ENCODE measurements at places on chromosomes 1 and 21.

GRCh38 chr1:153040950-153041631 is at the start of gene SPRR2D:
SPRR2D (minus strand) TSS chr1:153041120; CDS start chr1:153040346, 774 bp downstream.
- DNase-seq, result no peak

DNA sequence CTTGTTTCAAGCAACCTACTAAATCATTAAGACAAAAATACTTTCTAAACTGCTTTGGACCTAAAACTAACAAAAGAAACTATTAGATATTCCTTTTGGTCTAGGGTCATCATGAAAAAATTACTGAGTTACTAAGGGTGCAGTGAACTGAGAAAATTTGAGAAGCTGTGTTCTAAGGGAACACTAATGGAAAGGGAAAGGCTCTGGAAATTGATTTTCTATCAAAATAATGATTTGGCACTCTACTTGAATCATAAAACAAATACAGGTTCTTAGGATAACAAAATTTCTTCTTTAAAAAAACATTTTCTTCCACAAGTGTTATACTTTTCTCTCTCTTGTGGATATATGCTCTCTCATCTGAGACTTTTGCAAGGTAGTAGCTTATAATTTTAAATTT is 213.5 kb downstream of the DNAH14 start:
- DNase-seq, result no peak

DNA sequence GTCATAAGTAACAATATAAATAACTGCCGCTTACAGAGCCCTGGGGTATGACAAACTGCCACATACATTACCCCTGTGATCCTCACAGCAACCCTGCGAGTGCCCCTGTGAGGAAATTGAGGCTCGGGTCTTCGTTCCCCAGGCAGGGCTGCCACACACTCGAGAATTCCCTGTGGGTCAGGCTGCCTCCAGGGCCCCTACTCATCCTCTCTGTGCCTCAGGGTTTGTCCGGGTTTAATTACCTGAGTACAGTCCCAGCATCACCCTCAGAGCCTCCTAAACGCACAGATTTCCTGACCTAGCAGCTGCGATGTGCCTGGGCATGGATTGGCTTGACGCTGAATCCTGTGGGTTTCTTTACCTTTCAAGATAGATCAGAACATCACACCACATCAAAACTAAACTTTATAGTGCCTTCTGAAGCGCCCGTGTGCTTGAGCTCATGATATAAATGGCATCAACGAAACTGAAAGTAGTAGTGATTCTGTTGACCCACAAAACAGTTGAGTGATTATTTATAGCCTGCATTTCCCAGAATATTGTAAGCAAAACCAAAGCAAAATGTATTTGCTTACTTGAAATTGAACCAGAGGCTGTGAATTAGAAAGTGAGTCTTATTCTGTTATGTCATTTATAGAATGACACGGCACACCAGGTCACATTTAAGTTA is 14.0 kb downstream of the SLC37A1 start:
- DNase-seq, result no peak

- no peak for DNase-seq
Observed at GRCh38 chr1:150887018-150887417, at the start of gene CTXND2. CTXND2 (plus strand) TSS chr1:150887136; CDS start chr1:150912315, 25,179 bp downstream.

DNA sequence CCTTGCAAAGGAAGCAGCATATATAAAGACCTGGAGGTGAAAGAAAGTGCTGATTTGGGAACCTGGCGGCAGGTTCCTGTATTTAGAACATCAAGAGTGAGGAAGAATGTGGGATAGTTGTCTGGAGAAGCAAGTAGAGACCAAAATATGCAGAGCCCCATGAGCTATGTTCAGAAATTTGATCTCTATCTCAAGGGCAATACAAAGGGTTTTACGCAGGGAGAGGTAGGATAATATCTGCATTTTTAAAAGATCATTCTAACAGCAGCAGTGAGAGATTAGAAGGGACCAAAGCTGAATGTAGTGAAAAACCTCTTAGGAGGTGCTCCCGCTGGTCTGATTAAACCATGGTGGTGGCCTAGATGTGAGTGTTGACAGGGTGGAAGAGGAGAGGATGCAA is 453.9 kb upstream of the PKN2 start:
- no peak for DNase-seq

- DNase-seq, result no peak
Observed at GRCh38 chr1:78676347-78676982, 26.8 kb downstream of the IFI44 start.

DNA sequence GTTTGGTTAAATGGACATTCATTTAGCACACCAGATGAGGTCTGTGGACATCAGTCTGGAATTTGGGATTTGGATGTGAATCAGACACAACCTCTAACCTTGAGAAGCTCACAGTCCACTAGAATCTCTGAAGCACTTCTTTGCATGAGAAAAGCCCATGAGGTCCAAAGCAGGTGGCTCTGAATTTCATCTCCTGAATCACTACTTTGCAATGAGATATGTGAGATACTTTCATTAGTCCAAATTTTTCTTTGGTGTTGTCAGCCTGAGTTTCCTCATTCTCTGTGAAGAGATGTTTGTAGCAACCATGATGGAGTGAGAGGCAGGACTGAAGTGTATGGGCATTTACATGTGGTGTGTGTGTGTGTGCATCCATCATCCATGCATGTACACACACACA is 16.5 kb upstream of the LCE2D start:
- no peak for DNase-seq

- DNase-seq, result no peak
Observed at GRCh38 chr1:21574466-21575151, 65.4 kb downstream of the ALPL start.

DNA sequence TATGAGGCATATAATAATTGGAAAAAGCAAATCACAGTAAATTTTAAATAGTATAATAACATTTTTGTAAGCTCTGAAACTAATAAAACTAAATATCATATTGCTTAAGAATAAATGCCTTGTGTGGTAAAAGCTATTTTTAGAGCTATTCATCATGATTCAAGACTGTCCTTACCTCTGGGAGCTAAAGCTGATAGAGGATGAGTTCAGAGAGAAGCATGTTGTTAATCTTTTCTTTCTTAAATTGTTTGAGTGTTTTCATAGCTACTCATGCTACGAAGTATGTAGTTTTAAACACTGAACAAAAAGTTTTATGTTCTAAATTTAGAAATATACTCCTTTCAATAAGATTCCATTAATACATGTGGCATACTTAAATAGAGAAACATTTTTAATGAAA is 30.5 kb downstream of the IFI16 start:
- DNase-seq, result no peak

GRCh38 chr1:78279051-78279450 is 211.7 kb upstream of the PTGFR start:
- DNase-seq, result no peak

DNA sequence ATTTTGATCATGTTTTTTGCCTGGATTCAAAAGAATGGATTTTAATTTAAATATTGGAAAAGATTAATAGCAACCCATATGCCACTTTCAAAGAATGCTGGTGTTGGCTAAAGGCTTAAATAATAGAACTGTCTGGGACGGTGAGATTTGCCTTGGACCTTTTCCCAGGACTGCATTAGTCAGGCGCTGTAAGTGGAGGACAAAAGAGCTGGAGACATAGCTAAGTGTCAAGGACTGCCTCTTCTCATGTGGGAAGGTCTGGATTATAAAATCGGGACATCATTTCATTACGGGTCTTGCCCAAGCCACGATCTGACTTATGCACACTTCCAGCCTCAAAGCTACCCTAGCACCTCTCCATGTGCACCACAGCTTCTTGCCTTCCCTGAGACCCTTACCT is 458.5 kb upstream of the DEPDC1 start:
- DNase-seq, result no peak

DNA sequence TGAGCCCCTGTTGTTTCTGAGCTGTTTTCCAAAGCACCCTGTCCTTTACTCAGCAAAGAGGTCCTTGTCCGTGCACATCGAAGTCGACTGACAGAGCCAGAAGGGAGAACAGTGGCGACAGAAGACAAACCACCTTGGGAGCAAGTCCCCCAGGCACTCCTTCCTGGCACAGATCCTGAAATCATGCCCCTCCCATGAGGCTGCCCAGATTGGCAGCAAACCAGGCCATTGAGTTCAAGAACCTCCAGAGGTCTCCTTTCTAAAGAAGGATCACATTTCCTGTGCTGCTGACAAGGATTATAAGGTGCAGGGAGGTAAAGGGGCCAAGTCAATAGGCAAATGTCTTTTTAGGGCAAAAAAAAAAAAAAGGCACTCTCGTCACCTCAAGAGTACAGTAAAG is 84.7 kb upstream of the HIVEP3 start:
- DNase-seq, result no peak

GRCh38 chr21:39511102-39511501 is 59.3 kb downstream of the SH3BGR start:
- no peak for DNase-seq

DNA sequence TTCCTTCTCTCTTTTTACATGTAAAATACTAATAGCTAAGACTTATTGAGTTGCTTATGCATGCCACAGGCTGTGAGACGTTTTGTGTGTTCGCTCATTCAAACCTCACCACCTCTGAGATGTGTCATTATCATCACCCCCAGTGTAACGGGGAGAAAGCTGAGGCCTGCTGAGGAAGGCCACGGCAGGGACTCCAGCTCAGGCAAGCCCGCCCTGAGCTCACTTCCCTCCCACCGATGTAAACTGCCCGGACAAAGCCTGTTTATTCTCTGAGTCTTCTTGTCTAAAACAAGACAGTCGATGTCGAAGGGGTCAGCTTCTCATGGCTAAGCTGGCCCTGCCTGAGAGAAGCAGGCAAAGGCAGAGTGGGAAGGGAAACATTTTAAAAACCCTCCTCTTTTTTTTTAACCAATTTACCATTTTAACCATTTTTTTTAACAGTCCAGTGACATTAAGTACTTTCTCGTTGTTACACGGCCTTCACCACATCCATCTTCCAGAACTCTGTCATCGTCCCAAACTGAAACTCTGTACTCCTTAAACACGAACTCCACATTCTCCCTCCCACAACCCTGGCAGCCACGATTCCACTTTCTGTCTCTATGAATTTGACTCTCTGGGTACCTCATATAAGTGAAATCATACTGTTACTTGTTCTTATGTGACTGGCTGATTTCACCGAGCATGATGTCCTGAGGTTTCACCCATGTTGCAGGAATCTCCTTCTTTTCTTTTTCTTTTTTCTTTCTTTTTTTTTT is 204.8 kb upstream of the GALNT2 start:
- DNase-seq, result no peak

- no peak for DNase-seq
Observed at GRCh38 chr1:29513357-29513756, 277.0 kb downstream of the PTPRU start.

- no peak for DNase-seq
Observed at GRCh38 chr1:64087768-64088167, 115.7 kb upstream of the UBE2U start.

DNA sequence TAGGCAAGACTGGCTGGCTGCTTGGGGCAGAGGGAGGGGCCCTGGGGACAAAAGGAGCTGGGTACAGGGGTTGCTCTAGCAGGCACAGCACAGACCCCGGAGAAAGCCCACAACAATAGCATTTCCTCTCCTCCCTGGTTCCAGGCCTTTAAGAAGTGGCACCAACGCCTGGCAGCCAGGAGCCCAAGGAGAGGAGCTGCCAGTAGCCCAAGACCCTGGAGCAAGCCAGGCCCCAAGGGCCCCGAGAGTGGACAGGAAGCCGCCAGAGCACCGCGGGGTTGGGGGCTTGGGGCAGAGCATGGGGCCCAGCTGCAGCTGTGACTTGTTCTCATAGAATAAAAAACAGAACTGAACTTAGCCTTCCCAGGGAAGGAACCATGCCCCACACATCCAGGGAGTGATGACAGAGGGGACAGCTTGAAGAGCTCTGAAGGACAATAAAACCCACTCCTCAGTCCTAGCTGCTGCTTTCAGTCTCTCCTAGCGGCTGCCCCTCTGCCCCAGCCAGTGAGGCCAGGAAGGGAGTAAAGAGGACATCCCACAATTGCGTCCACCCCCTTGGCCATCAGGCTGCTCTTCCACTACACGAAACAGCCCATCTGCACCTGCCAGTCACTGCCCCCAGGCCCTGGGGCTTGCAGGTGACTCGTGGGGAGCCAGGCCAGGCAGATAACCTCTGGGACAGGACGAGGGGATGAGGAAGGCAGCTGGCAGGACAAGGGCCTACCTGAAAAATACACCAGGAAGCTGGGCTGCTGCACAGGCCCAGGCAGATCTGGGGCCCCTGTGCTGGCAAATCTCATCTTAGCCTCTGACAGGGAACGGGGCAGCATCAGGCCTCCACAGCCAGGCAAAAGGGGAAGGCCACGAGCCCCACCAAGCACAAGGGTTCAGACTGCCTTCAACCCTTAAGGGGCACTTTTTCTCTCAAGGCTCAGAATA is 16.4 kb downstream of the MTHFR start:
- no peak for DNase-seq

GRCh38 chr1:116353155-116353554 is 19.9 kb upstream of the ATP1A1 start:
- DNase-seq, result no peak

- no peak for DNase-seq
Observed at GRCh38 chr1:187605736-187606135, 777.0 kb downstream of the PLA2G4A start.

DNA sequence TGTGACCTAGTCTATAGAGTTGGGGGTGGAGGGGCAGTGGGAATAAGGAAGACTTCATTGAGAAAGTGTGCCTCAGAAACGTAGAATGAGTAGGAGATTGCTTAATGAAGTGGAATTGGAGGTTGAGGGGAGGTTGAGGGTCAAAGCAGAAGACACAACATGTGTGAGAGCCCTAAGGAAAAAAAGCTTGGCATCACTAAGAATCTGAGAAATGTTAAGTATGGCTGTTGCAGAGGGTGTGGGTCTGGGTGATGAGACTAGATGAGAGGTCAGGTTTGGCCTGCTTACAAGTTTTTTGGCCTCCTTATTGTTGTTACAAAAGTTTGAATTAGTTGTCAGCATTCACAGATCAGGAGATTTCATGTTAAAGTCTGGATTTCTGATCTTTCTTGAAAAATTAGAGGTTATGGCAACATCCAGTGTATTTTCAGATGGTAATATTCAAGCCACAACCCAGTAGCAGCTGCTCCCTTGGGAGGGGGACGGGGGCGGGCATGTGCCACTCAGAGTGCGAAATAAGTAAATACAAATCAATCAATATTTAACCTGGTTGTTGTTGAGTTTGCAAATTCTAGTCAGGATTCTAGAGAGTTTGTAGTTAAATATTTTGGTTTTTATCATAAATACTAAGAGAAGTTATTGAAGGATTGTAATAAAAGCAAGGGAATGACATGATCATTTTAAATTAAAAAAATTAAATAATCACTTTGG is 4.3 kb downstream of the MAN1A2 start:
- no peak for DNase-seq

DNA sequence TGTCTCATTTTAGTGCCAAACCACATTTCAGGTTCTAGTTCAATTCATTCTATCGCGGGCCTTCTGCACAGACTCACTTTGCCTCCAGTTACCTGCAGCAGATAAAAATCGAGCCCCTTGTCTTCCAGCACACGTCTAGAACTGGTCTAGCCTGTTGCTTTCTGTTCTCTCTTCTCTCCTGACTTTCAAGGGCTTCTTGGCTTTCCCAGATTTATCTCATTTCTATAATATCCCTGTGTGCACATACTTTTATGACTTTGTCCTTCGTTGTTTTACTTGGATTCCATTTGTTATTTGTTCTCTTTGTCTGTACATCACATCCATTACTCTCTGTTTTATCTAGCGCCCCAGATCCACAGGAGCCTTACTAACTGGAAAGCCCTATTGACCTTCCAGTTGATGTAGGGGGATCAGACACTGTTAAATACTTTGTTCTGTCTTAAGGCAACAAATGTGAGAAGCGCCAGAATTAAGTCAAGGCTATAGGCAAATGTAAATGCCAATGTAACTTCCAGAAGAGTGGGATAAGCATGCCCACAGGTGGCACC is 284.5 kb upstream of the ADGRL4 start:
- DNase-seq, result no peak

Data from D721Med (cell line).